ENCODE measurements at places on chromosomes 4 and X. TPM values are rescaled to one million over a fixed set of nuclear protein-coding genes. Genes with fewer than 3 reads are reported as not detected.

Gene SEL1L3
- 47.6 TPM for total RNA-seq

- no peak for DNase-seq
Measured at GRCh38 chr4:77153006-77153405, 4.0 kb upstream of the CCNG2 start.

DNA sequence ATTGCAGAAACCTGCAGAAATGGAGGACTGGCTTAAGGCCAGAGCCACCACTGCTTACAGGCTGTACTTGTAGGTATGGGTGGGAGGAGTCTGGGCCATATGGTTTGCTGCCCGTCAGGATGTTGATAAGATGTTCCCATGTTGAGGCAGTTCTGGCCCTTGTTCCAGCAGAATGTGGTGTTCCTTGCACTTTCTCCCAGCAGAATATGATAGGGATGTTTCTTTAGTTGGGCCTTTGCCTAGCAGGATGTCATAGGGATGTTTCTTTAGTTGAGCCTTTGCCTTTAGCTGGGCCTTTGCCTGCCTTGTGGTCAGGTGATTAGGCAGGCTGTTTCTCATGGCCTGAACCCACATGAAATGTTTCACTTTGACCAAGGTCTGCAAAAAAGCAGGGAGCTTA lies 139.1 kb upstream of the PAQR3 start:
- DNase-seq = no peak

Gene SLC7A11
- 1.1 TPM for total RNA-seq

DNA sequence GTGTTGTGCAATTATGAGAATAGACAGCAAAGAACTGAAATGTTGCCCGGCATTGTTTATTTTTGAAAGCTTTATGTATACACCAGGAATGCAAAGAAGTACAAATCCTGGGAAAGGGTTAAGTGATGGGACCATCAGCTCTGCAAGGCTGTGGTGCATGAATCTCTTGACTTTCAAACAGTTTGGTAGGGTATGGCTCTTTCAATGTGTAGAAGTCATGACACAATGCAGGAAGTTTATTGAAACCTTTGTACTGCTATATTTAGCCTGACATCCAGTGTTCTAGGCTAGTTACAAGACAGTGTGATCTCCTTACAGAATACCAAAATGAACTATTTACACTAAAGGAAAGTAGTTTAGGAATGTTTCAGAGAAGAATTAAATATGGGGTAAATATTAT lies 206.8 kb upstream of the HAND2 start:
- no peak for DNase-seq

DNA sequence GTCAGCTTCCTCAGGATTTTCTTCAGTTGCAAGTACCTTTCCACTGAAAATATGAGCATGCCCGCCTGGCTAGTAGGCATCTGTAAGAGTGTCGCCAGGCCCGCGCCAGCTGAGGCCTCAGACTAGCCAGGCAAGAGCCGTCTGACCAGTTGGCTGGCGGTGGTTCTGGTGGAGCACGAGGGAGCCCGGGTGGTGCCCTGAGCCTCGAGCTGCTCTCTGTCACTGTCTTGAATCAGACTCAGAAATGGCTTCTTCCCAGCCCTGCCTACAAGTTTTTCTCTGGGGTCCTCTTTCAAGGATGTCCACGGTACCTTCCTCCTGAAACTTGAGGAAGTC lies 11.9 kb downstream of the GRPEL1 start:
- DNase-seq = no peak

Gene ATP6AP2
- 72.3 TPM for total RNA-seq

DNA sequence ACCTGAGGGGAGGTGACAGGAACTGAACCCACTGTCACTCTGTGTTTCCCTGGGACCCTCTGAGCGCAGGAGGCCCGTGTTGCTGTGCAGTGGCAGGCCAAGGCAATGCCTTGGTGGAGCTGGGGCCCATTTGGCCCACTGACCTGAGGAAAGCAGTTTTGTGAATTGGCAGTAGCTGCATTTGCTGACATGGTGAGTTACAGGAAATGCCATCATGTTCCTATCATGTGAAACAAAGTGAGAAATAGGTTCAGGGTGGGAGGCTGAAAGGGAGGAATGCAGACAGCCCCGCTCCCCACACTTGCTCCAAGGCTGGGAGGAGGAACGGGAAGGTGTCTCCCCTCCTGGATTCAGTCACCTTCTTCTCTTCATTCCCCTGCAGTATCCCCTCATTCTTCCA lies 146.1 kb downstream of the PTTG2 start:
- no peak for DNase-seq

GRCh38 chr4:53854991-53855568 lies 209.3 kb downstream of the CHIC2 start:
- no peak for DNase-seq

Gene FGFBP1
- total RNA-seq = not detected

DNA sequence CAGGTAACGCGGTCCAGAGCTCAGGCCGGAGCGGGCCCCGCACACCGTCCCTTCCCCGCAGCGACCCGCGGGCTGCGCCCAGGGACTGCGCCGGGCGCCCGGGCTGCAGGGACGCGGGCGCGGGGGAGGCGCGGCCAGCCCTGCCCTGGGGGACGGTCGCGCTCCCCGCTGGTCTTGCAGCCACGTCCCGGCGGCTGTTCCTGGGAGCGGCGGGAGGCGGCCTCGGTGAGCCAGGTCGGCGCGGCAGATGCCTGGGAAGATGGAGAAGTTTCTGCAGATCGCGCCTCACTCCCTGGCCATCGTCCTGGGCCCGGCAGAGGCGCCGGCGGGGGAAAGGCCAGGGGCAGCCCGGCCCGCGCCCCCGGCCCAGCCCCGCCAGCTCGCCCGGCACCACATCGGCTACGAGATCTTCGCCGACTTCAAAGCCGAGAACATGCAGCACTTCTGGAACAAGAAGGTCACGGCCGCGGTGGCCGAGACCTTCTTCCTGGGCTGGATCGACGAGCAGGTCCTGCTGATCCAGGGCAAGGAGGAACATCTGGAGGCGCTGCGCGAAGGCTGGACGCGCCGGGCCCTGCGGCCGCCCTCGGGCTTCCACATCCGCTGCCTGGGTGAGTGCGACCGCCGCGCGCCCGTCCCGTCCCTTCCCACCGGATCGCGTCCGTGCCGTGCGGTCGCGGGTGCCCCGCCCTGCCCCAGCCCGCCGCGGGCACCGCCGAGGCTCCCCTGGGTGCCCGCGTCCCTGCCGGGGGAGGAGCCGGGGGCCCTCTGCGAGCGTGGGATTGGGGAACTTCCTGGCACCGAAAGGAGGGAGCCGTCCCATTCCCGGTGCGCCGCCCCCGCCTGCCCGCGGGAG lies 107.4 kb upstream of the STOX2 start:
- DNase-seq = no peak

DNA sequence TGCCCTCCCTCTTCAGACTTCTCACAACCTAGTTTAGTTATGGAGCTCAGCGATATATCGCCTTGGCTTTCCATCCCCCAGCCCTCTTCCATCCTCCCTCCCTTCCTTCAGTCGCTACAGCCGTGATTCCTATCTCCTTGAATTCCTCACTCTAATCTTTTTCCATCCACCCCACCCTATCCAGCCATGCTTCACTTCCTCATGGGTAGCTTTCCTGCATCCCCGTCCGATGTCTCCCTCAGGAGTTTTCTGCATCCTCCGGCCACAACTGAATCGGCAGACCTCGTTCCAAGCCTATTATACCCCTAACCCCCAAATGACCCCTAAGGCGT lies 456 bp downstream of the SNX12 start:
- no peak for DNase-seq

- DNase-seq = no peak
Measured at GRCh38 chr4:189613207-189613606, 327.5 kb upstream of the FRG1 start.

DNA sequence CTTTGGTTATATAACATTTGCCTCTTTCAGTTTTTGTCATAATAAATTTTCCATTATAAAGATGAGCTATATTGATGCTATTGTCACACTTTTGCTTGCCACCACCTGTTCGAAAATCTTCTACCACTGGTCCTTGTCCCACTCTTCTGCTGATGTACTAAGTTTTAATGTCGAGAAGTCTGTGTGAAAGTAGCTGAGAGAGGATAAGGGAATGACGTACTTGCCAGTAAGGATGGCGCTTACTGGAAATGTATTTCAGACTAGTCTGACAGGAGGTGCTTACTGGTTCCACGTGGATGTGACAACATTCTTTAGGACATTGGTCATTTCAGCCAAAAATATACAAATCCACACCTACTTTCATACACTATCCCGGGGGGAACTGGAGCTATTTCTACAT lies 132.7 kb upstream of the NR3C2 start:
- no peak for DNase-seq

Gene COL25A1
- total RNA-seq = not detected

GRCh38 chr4:78624048-78624447 lies 72.5 kb downstream of the ANXA3 start:
- no peak for DNase-seq

DNA sequence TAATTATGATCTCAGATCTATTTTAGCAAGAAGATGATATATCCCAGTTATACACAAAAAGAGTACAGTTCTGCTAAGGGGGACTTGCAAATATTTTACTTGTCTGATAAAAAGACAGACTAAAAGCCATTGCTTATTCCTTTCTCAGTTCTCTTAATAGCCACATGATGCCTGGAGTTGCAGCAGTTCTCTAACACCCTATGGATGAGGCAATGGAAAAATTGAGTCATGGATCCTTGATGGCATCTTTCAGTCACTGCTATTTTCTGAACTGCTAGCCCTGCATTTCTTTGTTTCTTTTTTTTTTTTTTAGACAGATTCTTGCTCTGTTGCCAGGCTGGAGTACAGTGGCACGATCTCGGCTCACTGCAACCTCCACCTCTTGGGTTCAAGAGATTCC lies 1956.7 kb downstream of the C4orf33 start:
- DNase-seq = no peak

DNA sequence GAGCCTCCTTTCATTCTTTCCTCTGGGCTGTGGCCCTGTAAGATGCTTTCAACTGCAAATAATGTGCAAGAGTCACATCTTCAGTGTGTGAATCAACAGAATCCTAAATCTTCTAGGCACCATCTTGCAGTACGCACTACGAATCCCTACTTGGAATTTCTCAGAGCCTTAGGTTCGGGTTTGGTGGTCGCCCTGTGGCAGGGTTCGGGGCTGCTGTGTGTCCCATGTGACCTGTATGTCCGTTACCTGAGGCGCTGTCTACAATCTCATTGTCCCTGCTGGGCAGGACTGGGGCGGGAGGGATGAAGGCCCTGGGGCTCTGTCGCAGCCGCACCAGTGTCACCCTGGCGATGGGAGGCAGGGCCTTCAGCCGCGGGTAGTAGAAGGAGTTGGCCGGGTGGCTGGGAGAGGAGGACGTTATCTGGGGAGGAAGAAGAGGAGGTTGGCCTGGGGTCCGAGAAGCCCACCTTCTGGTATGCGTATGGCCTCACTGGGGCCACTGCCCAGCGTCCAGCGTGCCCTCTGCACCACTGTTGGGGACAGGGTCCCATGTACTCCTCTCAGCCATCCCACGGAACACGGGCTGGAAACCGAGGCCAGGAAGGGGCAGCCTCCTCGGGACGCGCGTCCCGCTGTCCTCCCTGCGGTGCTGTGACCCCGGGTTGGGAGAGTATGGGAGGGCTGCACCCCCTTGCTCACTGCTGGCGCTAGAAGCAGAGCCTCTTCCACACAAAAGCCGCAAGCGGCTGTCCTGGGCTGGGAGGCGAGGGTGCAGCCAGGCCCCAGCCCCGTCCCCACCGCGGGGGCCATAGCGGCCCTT lies 2.0 kb downstream of the SPON2 start:
- DNase-seq = no peak

Gene EDA2R
- 3.0 TPM for total RNA-seq

- DNase-seq = peak; percentile 38
Measured at GRCh38 chrX:40108959-40109287, 11.2 kb upstream of the BCOR start.

DNA sequence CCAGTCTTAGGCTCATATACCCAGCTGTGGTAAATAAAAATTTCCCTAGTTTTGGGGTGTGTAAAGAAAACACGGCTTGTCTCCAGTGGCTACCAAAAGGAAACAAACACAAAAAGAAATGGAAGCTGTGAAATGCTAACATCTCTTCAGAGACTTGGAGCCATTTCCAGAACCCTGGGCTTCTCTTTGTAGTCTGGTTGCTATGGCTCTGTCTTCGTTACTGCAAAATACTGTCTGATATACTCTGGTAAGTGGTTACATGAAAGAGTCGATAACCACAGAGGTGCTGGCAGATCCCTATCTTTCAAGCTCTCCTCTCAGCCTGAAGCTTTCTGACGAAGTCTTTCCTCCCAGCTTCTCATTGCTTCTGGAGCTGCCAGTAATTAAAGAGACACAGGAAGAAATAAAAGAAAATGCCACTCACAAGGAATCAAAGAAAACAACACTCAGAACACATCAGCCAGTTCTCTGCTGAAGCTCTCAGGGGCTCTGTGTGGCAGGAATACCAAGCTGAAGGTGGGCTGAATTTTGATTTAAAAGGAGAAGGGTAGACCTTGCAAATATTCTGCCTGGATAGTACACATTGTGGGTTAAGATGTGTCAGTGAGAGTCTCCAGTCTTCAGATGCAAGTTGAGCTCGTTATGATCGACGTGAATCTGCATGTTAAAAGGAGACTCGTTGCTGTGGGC lies 107.6 kb upstream of the FAM9C start:
- peak; percentile 53 for DNase-seq

Gene GLRA2
- total RNA-seq = not detected

DNA sequence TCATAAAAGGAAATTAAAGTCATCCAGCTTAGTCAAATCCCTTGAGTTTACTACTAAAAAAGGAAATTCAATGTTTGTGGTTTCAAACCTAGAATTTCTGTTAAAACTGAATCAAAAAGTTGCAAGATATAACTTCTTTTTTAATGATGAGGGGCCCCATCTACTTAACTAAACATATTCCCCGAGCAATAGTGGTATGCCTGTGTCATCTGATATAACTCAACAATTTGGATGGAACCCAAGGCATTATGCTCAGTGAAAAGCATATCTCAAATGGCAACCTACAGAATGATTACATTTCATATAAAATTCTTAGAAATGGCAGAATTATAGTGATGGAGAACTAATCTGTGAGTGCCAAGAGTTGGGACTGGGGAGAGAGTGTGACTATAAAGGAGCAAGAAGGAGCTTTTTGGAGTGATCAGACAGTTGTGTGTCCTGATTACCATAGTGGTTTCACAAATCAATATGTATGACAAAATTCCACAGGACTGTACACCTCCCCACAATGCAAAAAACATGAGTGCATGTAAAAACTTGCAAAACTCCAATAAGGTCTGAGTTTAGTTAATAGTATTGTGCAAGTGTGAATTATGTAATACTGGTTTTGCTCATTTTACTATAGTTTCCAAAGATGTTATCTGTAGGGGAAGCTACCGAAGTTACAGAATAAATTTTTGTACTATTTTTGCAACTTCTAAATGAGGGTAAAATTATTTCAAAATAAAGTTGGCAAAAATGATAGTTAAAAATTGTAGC lies 323.2 kb downstream of the ARHGAP24 start:
- DNase-seq = no peak

GRCh38 chr4:91113130-91113706 lies 986.0 kb downstream of the CCSER1 start:
- no peak for DNase-seq

Gene TENM3
- not detected for total RNA-seq

Gene TBC1D9
- 0.04 TPM for total RNA-seq

- DNase-seq = no peak
Measured at GRCh38 chr4:83996254-83996653, 460.3 kb downstream of the GPAT3 start.

DNA sequence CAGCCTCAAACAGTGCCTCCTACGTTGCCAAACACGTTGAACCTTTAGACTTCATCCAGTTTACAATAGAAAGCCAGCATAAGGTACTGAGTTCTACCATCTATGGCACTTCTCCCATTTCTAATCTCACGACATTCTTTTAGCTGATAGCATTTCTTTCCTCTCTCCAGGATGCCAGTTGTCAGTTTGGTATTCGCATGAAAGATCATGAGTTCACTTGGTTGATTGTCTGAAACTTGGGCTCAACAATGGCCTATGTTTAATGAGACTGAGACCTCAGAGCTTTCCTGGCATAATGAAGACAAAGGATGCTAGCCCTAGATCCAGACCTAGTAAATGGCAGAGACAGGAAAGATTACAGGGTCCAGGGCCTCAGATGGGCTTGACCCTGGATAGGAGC lies 69.2 kb upstream of the SPRY1 start:
- DNase-seq = no peak

All from activated CD4-positive, alpha-beta T cell treated with anti-CD3 and anti-CD28 coated beads, Interleukin-2, amount 10 ng/mL, durations not matched to agents 7 days and 5 days (primary cell).